ENCODE measurements at places on chromosomes 7 and 10.

GRCh38 chr10:109765838-109766237 is 157.5 kb downstream of the XPNPEP1 start:
- no peak for DNase-seq

GRCh38 chr7:42186151-42186550 is 50.9 kb downstream of the GLI3 start:
- no peak for DNase-seq

DNA sequence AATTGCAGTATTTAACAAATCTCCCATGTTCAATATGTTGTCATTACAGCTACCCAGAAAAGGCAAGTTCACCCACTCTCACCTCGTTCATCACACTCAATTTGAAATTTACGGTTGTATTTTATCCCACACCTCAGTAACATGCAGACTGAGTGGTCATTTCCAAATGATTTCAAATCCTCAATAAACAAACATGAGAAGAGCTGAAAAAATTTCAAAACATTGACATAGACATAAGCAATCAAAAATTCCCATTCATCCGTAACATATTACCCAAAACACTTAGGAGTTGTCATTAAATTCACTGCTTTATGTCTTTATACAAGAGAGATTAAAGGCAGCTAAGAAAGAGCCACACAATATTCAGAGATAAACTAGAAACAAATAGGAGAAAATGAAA is 61.7 kb upstream of the NEBL start:
- DNase-seq = no peak

GRCh38 chr10:130018265-130018664 is 54.2 kb upstream of the EBF3 start:
- DNase-seq = no peak

DNA sequence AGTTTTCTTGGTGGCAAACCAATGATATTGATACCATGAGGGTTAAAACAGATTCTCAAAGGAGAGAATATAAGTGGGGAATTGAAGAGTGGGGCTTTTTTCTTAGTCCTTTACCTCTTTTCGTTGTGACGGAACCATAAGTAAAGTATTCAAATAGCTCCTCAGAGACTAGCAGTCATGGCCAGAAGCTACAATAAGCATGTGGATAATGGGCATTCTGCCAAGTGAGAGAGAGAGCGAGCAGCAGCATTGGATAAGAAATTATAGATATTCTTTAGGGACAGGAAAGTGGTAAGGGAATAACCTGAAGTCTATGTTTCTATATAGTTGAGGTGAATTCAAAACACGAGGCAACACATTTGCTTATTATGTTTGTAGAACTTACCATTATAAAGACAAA is 235.1 kb downstream of the SEMA3E start:
- no peak for DNase-seq

Measured in activated naive CD4-positive, alpha-beta T cell treated with anti-CD3 and anti-CD28 coated beads, Interleukin-2, amount 50 U/mL, for 72 hours (primary cell).